ENCODE measurements at places on chromosomes 5 and 9.

DNA sequence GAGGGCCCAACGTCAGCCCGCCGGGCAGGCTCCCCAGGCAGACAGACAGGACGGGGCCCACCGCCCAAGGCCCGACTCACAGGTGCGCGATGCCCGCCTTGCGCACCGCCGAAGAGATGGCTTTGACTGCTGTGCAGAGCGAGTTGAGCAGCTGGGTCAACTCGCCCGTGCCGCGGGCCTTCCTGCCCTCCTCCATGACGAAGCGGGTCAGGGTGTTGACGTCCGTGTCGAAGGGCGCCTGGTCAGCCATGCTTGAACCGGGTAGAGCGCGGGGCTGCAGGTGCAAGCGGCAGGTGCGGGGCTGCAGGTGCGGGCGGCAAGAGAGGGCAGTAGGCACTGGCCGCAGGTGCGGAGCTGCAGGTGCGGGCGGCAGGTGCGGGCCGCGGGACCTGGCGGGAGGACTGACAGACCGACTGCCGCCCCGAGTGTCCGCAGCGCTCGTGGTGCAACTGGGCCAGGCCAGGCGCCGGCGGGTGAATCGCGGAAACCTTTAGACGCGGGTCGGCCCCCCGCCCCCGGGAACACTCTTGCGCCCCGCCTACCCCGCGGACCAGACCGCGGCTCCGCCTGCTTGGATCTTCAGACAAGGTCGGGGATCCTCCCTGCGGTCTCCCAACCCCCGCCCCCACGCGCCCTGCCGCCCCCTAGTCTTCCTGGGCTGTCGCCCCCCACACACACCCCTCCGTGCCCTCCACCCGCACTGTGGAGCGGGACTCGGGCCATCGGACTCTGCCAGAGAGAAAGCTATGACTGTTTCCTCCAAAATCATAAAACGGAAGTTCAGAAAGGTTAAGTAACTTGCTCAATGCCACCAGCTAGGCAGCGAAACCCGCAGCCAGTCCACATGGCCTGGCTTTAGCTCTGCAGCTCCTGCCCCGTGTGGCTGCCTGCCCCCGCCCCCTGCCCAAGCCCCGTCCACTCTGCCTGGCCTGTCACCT lies at the start of gene FBP1:
Gene FBP1 (minus strand): TSS at position 458 of the 938 bp plus-strand sequence. CDS start 208 bp downstream, at position 250.
- DNase-seq: no peak

GRCh38 chr9:70616228-70616990 lies 202.0 kb upstream of the KLF9 start:
- no peak for DNase-seq

DNA sequence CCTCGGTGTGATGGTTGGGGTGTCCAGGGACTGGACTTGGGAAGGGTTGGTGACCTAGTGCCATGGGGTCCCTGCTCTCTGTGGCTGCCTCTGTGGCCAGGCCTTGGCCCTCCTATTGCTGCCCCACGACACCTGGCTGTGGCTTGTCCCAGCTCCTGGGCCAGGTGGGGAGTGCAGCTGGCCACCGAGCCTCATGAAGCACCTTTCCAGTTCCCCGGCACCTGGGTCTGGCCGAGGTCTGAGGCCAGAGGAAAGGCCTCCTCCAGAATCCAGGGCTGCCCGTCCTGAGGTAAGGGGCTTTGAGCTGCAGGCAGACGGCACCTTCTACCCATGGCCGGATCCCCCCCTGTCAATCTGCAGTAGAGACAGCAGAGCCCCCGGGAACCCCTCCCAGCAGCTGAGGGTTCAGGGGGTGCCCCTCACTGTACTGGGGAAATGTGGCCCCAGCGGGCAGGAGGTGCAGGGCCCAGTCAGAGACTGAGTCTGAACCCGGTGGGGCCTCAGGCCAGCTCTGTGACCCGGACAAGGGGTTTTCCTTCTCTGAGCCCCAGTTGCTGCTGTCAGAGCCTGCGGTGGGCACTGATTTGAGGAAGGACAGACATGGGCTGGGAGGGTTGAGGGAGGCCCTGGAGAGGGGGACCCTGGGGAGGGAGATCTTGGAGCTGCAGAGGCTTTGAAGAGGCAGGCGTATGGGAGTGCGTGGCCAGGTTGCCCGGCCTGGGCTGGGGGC lies 54.5 kb downstream of the RXRA start:
- DNase-seq: no peak

DNA sequence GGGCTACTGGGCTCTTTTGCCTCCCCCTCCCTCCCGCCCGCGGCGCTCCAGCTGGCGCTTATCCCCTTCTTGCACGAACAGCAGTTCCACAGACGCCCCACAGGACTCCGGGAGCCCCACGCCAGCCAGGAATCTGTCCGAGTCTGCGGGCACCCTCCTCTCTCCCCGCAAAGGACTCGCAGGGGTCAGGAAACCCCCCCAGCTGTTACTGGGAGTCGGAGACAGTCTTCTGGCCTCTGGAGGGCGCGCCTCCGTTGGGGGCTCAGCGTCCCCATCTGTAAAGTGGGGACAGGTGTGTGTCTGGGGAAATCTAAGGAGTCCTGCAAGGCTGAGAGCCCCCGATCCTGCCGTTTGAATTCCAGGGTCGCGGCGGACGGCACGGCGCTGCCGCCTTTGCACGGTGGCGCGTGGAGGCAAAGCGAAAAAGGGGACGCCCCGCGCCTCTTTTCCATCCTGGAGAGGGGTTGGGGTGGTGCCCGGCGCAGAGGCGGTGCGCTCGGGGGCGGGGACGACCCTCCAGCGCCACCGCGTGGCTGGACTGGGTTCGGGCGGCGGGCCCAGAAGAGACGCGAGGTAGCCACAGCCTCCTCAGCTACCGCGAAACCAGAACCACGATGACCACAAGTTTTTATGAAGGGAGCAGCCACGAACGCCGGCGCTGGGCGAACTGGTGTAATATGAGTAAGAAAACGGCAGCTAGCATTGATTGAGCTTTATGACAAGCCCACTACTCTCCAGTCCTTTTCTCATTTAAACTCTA lies 2.8 kb upstream of the CCIN start:
- DNase-seq: peak; percentile 70

- DNase-seq: peak; percentile 68
Measured at GRCh38 chr5:61330845-61331406, 1.1 kb upstream of the ZSWIM6 start.

- DNase-seq: no peak
Measured at GRCh38 chr5:17340379-17340778, 122.9 kb downstream of the BASP1 start.

DNA sequence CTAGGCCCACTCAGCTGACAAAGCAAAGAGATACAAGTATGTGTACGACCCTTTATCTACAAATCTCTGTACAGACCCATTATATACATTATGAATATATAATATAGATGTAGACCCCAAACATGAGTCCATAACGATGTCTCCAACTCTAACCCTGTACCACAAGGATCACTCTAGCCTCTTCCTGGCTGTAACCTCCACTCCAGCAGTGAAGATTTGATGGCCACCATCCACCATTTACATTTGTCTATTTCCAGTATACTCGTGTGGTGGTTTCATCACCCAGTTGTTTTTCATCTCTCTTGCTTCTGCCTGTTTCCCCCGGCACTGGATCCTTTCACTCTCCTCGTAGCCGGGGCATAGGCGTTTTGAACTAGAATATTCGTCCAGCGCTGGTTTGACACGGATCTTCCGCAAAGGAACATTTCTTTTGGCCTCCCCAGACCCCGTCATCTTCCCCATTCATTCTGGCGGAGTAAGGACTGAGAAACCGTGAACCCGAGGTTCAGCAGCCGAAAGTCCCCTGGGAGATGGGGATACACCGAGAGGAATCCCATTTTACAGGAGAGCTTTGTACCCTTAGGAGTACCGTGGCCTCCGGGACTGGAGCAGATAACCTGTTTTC lies 828 bp upstream of the TRIO start:
- no peak for DNase-seq

DNA sequence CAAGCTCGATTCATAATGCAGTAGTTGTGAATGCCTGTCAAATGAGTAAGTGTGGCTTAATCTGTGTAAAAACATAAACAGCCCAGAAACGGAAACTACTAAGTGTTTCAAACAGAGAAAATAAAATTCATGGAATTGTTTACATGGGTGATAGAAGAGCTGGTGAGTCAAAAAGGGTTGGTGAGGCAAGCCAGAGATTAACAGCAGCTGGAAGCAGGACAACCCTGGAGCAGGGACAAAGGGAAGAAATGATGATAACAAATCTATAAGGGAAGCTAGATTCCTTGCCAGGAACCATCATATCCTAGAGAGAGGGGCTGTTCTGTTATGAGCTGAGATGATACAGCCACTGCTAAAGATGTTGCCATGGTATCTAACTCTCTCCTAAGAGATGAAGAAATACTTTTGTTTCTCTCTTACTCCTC lies 18.0 kb upstream of the PRR16 start:
- DNase-seq: peak; percentile 4

GRCh38 chr9:126956917-126957686 lies 42.5 kb downstream of the RALGPS1 start:
- DNase-seq: peak; percentile 22

DNA sequence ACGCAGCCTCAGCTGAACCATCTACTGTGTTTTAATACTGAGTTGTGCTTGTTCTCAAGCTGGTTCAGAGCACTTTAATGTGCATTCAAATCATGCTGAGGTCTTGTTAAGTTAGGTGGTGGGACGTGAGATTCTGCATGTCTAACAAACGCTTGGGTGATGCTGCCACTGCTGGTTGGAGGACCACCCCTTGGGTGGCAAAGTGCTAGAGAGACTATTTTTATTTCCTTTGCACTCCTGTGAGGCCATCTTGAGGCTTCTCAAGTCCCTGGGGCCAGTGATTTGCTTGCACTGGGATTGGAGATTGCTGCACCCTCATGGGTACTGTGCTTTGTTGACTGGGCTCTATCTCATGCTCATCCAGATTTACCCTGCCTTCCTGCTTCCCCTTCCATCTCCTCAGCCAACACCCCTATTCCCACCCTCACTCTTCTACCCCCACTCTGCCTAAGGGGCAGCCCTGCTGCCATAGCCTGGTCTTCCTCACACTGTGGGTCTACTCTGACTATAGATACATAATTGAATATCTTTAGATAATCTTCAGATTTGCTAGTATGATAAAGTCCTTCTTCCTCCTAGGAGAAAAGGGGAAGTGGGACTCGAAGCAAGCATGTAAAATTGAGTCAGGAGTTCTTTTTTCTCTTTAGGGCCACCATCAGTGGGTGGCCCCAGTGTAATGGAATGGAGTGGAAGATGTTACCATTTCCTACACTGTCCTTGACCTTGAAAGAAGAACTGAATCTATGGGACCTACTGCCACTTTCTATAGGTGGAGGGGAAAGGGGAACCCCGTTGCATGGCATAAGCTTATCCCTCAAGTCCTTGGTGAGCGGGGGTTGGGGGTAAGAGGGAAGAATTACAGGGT lies 45.1 kb upstream of the SUB1 start:
- no peak for DNase-seq

DNA sequence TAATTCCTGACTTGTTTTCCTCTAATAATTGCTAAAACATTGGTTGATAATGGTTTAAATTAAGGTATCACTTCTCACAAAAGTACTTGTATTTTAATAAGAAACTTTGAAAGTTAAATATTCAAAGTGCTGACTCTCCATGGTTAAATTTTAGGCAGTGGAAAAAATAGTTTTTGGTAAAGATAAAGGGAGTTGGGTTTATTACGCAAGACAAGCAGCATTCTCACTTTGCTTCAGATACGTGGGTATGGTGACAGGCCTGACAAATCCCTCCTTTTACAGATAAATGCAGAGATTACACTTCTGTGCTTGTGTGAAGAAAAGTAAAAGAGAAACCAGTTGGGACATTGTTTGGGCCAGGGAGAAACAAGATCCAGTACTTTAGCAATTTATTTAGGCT lies 14.5 kb upstream of the FAM170A start:
- DNase-seq: no peak

GRCh38 chr5:73253047-73253660 lies 80.2 kb downstream of the TMEM174 start:
- no peak for DNase-seq

GRCh38 chr9:14866200-14866749 lies 44.0 kb downstream of the FREM1 start:
- DNase-seq: no peak

DNA sequence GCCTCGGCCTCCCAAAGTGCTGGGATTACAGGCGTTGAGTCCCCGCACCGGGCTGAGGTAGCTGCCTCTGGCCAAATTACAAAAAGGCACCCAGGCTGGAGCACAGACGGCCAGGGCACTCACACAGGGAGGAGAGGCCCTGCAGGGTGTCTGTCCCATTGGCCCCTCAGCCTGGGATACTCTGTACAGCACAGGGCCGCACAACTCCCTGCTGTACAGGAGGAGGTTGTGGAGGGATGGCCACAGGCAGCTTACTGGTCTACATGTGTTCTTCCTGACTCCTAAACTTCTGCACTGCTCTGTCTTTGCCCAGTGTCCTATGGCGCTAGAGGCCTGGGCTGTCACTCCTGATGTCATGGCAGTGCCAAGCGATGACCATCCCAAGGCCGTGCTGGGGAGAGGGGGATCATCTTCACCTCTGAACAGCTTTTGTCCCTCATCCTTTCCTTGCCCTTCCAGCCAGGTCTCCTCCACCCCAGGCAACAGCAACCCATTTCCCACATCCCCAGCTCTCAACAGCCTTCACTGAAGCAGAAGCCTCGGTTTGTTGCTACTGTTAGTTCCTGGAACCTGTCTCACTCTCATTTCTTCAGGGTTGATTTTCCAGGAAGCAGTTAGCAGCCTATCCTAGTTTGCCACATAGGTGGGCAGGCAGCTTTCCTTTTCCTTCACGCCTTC lies 1.8 kb upstream of the CNOT6 start:
- DNase-seq: no peak

DNA sequence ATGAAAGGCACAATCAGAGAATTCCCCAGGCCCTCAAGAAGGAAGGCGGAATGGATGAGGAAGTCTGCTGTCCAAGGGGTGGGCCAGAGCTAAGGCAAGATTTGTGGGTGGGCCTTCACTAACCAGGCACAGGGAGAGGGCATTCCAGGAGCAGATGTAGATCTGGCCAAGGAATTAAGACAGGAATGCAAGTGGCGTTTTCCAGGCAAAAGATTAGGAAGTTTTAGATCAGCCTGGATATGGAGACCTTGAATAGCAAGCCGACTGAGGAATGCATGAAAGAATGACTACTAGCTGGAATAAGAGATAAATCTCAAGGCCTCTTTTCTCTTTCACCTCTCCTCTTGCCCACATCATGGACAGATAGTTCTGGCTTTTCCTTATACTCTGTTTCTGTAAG lies 68.5 kb downstream of the GHR start:
- no peak for DNase-seq

GRCh38 chr9:84255696-84256095 lies 84.9 kb downstream of the SLC28A3 start:
- DNase-seq: no peak
